ENCODE measurements at places on chromosomes 6 and 20. TPM values are rescaled to one million over a fixed set of nuclear protein-coding genes. Genes with fewer than 3 reads are reported as not detected.

DNA sequence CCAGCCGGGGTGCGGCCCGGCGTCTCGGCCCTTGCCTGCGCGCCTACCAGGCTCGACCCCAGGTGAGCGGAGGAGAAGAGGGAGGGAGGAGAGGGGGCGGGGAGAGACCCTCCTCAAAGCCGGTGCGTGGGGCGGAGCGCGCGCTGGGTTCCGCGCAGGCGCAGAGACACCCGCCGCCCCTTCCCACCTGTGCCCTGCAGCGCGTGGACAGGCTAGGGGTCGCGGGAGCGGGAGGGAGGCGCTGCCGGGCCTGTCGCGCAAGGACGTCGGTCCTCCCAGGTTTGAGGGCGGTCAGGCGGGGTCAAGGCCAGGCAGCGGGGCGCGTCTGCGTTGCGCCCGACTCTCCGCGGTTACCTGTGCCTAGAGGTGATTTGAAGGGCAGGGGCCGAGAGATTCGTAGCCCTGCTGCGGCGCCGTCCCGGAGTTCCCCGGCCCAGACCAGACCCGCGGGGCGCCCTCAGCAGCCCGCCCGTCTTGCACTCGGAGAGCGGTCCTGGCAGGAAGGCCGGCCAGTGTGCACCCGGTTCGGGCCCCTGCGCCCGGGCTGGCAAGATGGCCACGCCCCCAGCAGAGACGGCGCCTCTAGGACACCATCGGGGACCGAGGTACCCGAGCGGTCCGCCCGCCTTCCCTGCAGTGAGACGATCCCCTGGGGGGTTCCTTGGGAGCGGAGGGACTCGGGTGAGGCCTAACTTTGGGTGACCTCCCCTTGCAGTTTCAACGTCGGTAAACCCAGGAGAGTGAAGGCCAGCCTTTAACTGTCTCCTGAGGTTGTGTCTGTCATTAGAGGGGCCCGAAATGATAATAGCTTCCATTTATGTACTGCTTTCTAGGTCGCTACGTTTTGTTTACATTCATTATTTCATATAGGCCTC is 546 bp downstream of the C6orf136 start:
- peak overlapping the region; percentile 99 for H3K4me3 ChIP-seq
- H3K36me3 ChIP-seq, result peaks cover 39% of the 10 kb centered on the region
- H3K27me3 ChIP-seq, result no peaks in the 10 kb centered on the region
- DNase-seq, result peak; percentile 67
- peaks cover 34% of the 10 kb centered on the region for H3K4me1 ChIP-seq

- H3K4me1 ChIP-seq, result no peaks in the 10 kb centered on the region
- no peaks in the 10 kb centered on the region for H3K36me3 ChIP-seq
- no peak overlapping the region for H3K27ac ChIP-seq
- peaks cover 54% of the 10 kb centered on the region for H3K27me3 ChIP-seq
- no peak for DNase-seq
- H3K4me3 ChIP-seq, result no peak overlapping the region
Observed at GRCh38 chr6:7773322-7773721, 47.4 kb downstream of the BMP6 start.

GRCh38 chr20:45538209-45538799 is 978 bp downstream of the WFDC6 start:
- no peak overlapping the region for H3K4me3 ChIP-seq
- no peak for DNase-seq
- H3K36me3 ChIP-seq, result no peaks in the 10 kb centered on the region
- no peaks in the 10 kb centered on the region for H3K4me1 ChIP-seq

DNA sequence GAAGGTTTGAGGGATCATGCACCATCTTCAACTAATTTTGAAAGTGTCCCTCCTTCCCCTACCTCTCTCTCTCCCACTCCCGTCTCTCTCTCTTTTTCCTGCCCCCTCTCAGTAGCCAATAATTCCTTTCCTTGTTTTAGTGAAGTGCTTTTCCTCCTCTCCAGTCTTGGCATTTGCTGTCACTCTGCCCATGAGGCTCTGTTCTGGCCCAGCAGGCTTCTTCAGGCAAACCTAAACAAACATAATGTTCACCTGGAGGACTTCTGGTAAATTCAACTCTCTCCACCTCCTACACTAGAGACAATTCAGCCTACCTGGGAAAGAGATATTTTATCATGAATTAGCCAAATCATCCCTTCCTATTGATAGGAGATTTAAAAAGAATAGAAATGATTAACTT is 320.4 kb upstream of the RNF24 start:
- no peaks in the 10 kb centered on the region for H3K4me1 ChIP-seq
- no peaks in the 10 kb centered on the region for H3K36me3 ChIP-seq
- no peak overlapping the region for H3K4me3 ChIP-seq
- no peak for DNase-seq
- peaks cover 9% of the 10 kb centered on the region for H3K27me3 ChIP-seq

- DNase-seq, result no peak
- H3K4me3 ChIP-seq, result no peak overlapping the region
- H3K27me3 ChIP-seq, result peaks cover 29% of the 10 kb centered on the region
- H3K4me1 ChIP-seq, result no peaks in the 10 kb centered on the region
Observed at GRCh38 chr20:56592211-56592610, 36.9 kb upstream of the TFAP2C start.

DNA sequence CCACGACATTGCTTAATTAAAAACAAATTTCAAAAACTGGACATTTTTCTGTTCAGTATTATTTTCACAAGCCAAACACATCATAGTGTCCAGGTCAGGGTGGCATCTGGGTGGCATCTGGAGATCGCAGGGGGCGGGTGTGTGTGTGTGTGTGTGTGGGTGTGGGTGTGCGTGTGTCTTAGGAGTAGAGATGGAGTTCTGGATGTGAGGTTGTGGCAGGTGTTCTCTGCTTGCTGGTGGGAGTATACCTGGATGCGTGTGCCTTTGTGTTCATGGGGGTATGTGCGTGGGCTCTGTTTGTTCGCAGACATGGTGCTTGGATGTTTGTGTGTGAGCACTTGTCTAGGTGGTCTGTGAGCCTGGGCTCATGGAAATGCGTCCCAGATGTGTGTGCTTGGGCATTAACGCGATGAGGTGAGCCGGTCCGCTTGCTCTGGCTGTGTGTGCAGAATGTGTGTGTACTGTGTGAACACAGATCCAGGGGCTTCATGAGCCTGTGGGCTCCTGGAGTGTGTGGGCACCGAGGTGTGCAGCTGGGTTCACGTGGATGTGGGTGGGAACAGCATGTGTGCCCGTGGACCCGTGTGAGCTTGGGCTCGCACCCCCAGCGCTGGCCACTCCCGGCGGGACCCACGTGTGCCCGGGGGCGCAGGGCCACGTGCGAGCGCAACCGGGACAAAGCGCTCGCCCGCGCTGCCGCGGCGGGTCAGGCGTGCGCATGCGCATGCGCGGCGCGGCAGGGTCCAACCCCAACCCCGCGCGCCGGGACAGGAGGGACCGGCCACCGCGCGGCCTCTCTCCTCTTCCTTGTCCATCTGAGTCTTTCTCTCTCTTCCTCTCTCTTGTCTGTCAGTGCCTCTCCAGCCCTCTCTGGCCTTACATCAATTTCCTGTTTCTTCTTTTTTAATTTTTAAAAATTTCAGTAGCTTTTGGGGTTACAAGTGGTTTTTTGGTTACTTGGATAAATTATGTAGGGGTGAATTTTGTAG is 60.4 kb downstream of the SRC start:
- no peak overlapping the region for H3K27ac ChIP-seq
- H3K36me3 ChIP-seq, result peaks cover 4% of the 10 kb centered on the region
- peaks cover 52% of the 10 kb centered on the region for H3K27me3 ChIP-seq
- peak; percentile 51 for DNase-seq
- H3K4me1 ChIP-seq, result peaks cover 29% of the 10 kb centered on the region
- peak overlapping the region; percentile 57 for H3K4me3 ChIP-seq

Gene PDE10A
- 12.2 TPM for total RNA-seq

Gene COL9A3
- total RNA-seq, result 2.1 TPM

Gene IL17A
- not detected for total RNA-seq

Gene ADGRF4
- not detected for total RNA-seq

Gene TMEM200A
- total RNA-seq, result not detected

Data from left ventricle myocardium inferior (tissue), 1 donor.